ENCODE measurements at places on chromosomes 1 and 21.

DNA sequence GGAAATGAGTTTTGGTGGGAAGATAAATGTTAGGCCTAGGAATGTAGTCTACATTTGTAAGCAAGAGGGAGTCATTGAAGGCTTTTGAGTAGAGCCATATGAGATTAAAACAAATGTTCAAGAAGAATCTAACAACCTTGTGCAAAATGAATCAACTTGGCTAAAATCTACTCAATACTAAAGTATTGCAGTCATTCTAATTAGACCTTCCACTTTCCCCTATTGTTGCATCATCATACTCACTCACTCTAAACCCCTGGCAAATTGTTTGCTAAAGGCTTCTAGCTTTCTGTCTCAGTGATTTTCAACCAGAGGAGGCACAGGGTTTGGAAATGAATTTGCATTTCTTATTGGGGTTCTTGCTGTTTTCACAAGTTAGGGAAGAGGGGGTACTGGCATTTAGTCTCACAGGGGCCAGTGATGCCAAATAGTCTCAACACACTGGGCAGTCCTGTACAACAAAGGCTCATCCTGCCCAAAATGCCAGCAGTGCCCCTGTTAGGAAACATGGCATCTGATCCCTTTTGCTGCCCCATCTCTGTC is 85.3 kb downstream of the SEC16B start:
- DNase-seq = no peak

GRCh38 chr1:204130981-204131892 is 20.6 kb downstream of the ETNK2 start:
- no peak for DNase-seq

DNA sequence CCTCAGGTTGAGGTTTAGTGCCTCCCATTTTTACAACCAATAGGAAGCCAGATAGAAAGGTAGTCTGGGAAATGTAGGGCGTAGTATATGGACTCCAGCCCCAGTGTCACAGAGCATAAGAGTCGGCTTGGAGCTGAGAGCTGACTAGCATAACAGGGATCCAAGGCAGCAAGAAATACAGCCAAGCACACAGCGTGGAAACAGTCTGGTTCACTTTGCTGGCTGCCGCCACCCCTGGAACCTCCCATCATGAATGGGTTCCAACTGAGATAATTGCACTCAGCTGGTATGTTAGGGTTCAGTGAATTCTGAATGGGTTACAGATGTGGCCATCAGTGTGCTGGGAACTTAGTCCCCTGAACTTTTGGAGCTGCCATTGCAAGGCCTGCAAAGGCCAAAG is 76.7 kb upstream of the GPR88 start:
- peak; percentile 42 for DNase-seq

DNA sequence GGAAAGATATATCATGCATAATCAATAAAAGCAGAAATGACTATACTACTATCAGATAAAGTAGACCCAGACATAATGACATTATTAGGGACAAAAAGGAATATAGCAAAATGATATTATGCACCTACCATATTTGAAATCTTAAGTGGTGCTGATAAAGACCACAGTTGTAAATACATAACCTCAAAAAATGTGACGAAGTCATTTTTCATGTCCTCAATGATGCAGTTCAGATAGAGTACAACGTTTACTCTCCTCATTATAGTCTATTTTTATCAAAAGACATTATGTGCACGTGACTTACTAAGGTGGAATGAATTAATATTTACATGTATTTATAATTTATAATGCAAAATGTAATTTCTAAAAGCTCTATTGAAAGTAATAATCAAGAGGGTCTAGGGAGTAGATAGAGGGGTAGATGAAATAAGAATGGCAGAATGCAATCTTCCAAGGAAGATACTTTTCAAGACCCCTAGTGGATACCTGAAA is 61.7 kb upstream of the TNFSF4 start:
- no peak for DNase-seq

DNA sequence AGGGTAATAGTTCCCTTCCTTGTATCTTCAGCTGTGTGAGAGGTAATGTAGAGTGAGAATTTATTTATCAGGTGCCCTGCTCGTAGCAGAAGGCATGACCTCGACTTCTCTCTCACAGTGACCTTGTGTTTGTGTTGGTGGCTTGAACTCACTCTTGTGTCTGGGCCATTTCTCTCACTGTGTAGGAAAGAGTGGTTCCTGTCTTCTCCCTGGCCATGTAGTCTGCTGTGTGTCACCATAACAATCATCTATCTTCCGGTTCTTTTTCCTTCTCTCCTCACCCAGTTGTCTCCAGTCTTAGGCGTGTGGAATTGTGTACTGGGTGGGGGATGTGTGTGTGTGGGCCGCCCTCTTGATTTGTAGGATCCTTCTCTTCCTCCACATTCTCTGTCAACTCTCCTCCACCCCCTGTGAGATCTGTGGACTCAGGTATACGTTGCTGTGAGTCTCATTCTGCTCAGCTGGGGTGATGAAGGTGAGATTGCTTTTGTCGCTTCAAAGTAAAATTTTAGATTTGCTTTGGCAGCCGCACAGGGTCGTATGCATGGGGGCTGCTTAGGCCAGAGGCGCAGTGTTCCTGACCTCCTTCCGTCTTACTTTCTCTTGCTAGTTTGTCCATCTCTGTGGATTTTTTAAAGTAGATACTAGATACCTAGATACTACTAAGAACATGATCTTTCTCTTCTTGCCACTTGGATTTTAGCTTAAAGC is 31.6 kb downstream of the MAPKAPK2 start:
- DNase-seq = no peak

DNA sequence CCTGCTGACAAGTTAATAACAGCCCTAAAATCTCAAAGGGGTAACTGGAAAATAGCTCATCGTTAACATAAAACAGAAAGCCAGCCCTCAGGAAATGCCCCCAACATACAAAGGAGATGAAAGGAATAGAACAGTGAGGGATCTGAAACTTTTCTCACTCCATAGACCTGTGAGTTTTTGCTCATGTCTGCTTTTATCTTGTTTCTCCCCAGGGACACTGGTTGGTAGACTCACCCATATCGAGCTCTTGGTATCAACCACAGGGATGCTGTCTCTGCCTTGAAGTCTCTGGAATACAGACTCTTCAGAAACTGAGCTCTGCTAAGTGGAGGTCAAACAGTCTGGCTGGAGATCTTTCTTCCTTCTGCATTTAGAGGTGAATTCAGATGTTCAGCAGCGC is 77.4 kb upstream of the CAMK1G start:
- no peak for DNase-seq

DNA sequence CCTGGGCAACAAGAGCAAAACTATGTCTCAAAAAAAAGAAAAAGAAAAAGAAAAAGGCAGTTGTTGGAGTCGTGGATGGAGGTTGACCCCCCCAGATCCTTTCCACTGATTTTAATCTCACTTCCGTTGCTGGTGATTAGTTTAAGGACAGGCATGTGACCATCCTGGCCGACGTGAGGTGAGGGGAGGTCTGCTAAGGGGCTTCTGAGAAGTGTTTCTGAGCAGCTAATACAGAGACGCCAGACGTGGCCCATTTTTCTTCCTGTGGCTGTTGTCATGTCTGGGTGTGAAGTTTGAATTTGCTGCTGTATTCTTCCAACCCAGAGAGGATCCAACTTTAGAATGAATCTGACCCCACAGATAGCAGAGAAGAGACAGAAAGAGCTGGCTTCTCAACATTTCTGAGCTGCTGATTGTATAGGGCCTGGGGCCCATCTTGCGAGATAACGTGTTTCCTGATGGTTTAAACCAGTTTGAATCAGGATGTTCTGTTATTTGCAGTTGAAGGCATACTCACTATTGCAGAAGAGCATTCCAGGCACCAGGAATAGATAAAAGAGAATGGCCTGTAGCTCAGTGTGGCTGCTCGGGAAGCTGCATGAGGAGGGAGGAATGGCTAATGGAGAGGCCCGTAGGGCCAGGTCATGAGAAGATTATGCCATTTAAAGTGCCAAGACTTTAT is 22.8 kb upstream of the SSBP3 start:
- DNase-seq = no peak

DNA sequence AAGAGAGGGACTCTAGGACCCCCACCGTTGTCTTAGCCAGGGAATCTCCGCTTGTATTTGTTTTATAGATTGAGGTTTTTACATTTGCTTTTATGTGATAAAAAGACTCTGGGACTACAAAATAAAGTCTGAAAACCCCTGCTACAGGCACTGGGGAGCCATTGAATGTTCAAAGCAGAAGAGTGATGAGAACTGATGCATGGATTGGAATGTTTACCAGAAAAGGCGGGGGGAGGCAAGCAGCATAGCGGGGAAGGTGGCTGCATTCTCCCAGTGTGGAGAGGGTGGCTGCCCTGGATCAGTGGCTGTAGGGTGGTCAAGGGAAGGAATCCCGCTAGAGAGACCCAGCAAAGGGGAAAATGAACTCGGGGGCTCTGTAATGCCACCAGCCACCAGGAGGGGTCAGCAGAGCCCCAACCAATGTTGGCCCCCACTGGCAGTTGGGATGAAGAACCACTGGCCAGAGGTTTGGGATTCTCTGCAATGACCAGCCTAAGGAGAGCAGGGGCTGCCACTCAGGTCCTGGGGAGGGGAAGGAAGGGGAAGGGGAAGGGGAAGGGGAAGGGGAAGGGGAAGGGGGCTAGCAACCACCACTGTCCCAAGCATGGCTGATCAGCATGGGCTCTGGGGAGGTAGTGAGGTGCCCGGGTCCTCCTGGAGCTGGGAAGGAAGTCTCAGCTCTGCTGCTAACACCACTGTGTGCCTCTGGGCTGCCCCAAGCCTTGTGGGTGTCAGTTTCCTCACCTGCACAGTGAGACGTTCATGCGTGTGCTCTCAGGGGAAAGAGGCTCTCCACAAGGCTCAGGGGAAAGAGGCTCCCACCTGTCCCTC is 19.2 kb upstream of the PEF1 start:
- DNase-seq = no peak

DNA sequence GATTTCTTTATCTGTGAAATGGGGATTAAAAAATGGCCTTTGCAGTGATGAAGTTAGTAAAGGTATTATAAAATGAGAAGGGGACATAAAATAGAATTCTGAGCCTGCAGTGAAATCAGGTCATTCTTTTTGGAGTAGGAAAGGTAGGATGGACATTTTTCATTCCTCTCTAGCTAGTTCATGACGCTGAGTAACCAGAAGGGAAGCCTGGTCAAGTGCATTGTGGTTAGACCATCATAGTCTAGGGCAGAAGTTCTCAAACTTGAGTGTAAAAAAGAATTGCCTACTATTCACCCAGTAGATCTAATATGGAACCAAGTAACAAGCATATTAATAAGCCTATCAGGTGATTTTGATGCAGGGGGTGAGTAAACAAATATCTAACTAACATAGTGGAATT is 50.8 kb downstream of the TGFB2 start:
- DNase-seq = no peak

GRCh38 chr1:108897865-108898720 is 21.3 kb downstream of the GPSM2 start:
- peak; percentile 70 for DNase-seq

- no peak for DNase-seq
Measured at GRCh38 chr1:162878000-162878596, 17.1 kb upstream of the CCDC190 start.

GRCh38 chr1:229892515-229893117 is 174.4 kb upstream of the GALNT2 start:
- DNase-seq = no peak

- DNase-seq = no peak
Measured at GRCh38 chr1:204445860-204446412, 34.3 kb upstream of the PPP1R15B start.

GRCh38 chr1:210384625-210385024 is 55.9 kb downstream of the HHAT start:
- no peak for DNase-seq

DNA sequence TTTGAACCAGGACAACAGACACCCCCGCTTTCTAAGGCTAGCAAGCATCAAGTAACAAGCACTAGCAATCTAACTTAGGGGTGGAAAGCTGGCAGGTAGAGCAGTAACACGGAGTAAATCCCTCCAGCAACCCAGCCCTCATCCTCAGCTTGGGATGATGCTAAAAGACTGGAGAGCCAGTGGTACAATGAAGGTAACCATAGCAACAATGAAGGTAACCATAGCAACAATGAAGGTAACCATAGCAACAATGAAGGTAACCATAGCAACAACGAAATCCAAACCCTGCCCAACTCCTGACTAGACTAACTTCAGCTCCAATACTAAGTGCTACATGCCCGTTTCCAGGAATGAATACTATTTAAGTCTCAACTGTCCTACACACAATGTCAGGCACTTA is 22.2 kb upstream of the EIF4G3 start:
- DNase-seq = no peak

DNA sequence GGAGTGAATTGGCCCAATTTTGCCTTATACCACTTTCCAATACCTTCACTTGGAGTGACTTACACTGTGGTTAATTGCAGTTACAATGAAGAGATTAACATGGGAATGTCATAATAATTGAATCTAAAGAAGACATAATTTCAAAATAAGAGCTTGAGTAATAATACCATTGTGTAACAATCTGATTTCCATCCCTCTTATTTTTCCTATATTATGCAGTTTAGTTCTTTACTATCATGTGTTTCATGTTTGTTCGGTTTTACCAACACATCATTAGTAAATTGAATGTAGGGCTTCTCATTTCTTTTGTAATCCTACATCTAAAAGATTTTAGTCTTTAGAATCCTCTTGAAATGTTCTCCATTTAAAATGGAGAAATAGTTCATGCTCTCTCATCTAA is 19.2 kb upstream of the XPR1 start:
- no peak for DNase-seq

DNA sequence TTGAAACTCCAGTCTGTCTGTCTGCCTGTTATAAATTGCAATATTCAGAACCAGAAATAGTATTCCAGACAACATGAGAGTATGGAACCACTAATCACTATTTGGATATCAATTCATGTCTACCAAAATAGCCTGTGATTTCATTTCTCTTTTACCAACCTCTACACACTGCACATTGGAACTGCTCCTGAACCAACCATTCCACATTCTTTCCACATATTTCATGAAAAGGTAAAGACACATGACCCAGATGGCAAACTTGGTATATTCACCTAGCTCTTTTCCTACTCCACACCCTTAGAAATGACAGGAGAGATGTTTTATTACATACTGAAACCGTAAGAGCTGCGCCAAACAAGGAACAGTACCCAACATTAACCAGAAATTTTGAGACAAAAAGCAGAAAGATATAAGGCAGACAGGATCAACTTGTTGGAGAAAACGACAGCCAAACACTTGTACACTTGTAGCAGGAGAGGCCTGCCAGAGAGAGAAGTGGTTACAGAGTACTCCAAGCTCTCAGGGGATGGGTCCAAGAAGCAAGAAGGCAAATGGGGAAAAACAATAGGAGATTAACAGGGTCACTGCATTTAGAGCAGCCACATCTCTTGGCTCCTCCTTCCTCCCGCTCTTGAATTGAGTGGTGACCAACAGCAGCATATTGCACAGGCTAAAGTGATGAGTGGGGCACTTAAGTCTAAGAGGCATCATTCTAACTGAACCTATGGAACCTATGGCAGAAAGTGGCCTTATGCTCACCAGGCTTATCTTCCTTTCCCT is 148.7 kb downstream of the SETD4 start:
- no peak for DNase-seq

DNA sequence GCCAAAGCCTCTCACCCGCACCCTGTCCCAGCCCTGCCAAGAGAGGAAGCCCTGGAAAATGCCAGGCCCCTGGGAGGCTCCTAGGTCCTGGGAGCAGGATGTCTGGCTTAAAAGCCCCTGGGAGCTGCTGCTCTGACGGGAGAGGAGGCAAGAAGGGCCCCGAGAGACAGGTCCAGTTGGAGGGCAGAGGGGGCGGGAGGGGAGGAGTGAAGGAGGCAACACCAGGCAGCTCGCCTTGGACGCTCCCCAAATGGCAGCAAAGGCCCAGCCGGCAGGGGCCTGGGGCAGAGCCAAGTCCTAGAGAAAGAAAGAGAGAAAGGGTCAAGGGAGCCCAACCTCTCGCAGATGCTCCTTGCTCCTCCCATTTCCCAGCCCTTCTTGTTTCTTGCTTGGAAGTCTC is 6.8 kb downstream of the ETV3L start:
- DNase-seq = no peak

- DNase-seq = peak; percentile 92
Measured at GRCh38 chr21:41678924-41679318, 87.9 kb downstream of the RIPK4 start.

Measured in skin of body (tissue), 3 donors.